Activated CD8-positive, alpha-beta memory T cell treated with anti-CD3 and anti-CD28 coated beads, Interleukin-2, amount 50 U/mL, for 48 hours (primary cell): ENCODE measurements at places on chromosomes 6 and 20.
A peak's percentile ranks its signal among the peaks of the same experiment; 100 is the strongest.

GRCh38 chr6:34362176-34362575 is 30.3 kb downstream of the NUDT3 start:
- DNase-seq = no peak

- no peak for DNase-seq
These were observed 730.5 kb upstream of the MAP3K7 start for GRCh38 chr6:91317247-91317835.

DNA sequence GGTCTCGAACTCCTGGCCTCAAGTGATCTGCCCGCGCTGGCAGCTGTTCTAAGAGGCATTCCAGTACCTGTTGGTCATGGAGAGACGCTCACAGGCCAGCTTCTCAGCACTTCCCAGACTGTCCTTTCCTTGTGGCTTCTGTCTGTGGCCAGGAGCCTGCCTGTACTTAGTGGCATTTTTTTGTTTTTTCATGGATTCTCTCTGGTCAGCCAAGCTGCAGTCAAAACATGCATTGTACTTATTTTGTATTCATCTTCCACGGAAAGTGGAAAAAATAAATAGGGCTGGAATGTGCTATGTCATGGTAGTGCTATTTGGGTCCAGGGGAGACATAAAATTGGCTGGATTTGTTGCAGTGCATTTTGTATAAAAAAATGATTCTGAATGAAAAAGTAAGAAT is 29.1 kb downstream of the ZDHHC14 start:
- no peak for DNase-seq

DNA sequence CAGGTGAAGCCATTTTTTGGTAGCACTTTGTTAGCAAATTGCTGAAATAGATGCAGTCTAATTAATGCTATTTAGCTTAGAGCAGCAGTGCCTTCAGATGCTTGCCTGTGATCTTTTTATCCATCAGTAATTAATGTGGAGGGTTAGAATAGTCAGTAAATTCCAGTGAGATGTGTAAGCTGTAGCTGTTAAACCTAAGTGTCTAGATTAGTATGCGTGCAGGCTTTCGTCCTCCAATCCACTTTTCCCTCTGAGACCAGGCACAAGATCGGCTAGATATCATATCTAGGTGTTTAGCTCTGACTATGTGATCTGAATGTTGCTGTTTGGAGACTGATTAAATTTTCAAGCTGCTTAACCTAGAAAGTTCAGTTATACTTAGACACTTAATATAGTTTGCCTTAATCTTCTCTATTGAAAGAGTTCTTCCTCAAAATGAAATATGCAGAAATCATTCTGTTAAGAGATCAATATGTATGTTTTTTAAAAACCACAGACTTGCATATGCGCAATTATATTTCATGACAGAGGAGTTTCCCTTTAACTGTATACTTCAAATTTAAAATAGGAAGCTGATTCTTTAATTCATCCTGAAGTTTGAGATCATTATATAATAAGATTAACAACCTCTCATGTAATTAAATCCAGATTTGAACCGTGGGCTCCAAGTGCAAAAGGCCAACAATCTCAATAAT is 41.2 kb downstream of the XRN2 start:
- DNase-seq = no peak

DNA sequence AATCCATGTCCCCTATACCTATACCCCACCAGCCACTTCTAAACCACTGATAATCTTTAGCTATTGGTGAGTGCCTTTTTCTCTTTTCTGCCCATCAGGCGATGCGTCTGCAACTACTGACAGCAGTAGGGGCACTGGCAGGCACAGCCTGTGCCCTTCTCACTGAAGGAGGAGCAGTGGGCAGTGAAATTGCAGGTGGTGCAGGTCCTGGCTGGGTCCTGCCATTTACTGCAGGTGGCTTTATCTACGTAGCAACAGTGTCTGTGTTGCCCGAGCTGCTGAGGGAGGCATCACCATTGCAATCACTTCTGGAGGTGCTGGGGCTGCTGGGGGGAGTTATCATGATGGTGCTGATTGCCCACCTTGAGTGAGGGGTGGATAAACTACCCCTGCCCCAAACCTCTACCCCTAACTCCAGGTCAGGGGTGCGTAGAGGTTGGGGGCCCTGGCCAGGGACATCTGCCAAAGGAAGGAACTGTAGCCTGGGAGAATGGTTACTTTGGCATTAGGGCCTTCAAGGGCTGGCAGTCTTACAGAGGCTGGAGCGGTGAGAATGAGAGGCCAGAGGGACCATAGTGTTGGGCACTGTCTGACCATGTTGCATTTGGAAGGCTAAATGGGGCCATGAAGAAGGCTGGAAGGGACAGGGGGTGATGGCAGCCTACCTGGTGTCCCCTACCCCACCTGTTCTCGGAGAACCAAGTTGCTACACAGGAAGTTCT is 851 bp upstream of the HSD17B8 start:
- no peak for DNase-seq

DNA sequence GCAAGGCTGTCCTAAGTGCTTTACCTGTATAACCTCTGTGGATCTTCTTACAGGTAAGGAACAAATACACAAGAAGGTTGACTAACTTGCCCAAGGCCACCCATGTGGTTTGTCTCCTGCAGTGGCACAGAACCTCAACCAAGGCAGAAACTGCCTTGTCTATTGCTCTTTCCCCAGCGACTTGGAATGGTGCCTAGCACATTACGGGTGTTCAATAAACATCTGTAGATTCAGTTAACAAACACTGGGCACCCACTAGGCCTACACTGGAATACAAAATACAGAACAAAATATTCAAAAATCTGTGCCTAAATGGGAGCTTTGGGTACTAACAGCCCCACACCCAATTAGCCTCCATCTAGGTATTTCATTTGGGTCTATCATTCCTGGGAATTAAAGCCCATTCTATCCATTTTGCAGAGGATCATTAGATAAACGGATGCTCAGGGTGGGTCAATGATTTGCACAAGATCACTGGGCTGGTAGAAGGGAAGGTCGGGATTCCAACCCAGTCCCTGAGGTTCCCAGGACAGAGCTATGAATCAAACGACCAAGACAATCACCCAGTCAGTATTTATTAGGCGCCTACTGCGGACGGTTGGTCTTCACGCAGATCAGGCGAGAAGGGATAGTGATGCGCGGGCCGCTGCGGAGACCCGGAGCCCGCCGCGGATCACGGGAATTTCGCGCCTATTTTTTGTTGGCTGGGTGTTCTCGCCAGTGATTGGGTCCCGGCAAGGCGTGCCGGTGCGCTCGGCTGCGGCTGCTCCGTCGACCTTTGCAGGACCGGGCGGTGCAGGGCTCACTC is at the start of gene STK35:
TSS of gene STK35 (plus strand) at position 771 of the 808 bp plus-strand sequence. CDS start 55 bp downstream, outside the sequence.
- DNase-seq = peak; percentile 86

- DNase-seq = no peak
These were observed 98.6 kb upstream of the SUPT3H start for GRCh38 chr6:45476341-45476740.

- no peak for DNase-seq
These were observed 151.0 kb upstream of the HEY2 start for GRCh38 chr6:125598422-125598821.

DNA sequence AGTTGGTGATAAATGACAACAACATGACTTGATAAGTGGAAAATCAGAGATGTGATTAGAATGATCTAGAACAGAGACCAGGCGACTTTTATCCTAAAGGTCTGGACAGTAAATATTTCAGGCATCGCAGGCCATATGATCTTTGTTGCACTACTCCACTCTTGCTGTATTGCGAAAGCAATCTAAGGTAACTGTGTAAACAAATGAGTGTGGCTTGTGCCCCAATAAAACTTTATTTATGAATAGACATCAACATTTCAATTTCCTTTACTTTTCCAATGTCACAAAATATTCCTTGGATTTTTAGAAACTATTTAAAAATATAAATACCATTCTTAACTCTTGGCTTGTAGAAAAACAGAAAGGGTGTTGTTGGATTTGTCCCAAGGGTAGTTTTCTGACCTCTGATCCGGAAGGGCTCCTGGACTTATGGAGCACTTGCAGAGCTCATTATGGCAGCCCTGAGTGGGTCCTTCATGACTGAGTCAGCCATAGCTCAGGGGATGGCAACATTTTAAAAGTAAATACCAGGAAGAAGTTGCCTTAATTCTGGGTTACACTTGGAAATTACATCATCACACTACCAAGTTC is 34.5 kb downstream of the IL20RA start:
- no peak for DNase-seq

GRCh38 chr6:143513410-143513809 is 1.9 kb upstream of the FUCA2 start:
- DNase-seq = no peak

- DNase-seq = no peak
These were observed 224.5 kb downstream of the FOXC1 start for GRCh38 chr6:1834207-1834606.

- DNase-seq = no peak
These were observed 89.2 kb downstream of the DNAH8 start for GRCh38 chr6:38804358-38804757.

- no peak for DNase-seq
These were observed 41.3 kb downstream of the CDH26 start for GRCh38 chr20:59999502-59999901.

DNA sequence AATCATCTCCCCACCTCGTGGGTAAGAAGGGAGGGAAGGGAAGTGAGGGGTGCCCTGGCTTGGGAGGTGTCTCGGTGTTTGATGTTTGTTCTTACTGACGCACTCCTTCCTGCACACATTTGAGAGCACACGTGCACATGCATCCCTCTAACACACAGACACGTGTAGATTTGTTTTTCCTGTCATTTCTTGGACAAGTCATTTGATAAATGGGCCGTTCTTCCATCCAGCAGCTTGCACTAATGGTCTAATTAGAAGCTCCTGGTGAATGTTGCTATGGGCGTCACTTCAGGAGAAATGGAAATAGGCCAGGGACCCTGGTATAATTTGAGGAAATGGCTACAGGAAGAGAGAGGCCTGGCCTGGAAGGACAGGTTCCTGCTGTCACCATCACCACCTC is 352.5 kb downstream of the CDH4 start:
- DNase-seq = no peak

- DNase-seq = no peak
These were observed 39.0 kb upstream of the SUPT3H start for GRCh38 chr6:45416700-45417099.

DNA sequence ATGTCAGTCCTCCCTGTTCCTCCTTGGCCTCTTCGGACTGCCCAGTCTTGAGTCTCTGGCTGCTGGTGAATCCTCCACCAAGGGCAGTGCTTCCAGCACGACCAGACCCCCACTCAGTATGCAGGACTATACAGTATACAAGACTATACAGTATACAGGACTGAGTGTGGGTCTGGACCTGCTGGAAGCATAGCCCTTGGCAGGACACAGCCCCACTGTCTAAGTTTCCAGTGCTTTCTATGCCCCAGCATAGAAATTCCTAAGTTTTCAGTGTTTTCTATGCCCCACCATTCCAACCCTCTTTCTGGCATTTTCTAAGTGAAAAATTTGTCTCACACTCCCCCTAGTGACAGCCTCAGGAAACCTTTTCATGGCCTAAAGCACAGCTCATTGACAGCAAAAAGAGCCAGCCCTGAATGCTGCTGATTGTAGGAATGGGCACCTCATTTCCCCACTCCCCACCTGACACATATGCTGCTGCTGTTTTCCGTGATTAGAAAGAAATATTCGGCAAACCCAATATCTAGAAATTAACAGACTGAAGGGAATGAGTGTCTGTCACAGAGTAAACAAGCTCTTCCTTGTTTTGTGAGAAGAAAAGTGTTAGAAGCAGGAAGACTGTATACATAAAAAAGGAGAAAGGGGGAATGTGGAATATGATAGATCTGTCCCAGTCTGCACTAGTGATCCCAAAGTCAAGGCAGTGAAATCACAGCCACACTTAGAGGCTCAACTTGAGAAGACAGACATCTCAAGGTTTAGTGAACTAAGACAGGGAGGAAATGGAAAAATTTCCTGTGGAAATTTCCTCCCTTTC is 206.9 kb downstream of the IBTK start:
- no peak for DNase-seq

- no peak for DNase-seq
These were observed 99.8 kb downstream of the TFAP2A start for GRCh38 chr6:10315034-10315433.

GRCh38 chr6:90297115-90297866 is 648 bp upstream of the BACH2 start:
- DNase-seq = no peak

DNA sequence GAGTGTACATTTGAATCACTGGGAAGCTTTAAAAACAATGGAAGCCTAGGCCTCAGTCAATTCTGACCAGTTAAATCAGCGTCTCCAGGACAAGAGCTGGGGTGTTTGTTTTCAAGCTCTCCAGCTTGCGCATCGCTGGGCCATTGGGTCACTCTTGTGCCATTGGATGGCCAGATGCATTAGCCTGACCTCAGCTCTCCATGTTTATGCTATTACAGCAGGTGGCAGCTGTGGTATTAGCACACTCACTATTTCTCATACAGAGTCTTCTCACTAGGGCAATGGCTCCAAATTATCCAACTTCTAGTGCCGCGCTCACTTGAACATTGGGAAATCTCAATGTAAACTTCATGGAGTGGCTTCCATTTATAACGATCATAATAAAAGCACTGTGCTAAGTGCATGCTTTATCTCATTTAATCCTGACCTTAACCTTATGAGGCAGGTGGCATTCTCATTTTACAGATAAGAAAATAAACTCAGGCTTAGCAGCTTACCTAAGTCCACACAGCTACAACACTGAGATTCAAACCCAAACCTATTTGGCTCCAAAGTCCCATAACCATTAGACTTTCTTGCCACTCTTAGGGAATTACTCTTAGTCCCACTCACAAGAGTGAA is 108.8 kb downstream of the PPP1R14C start:
- DNase-seq = no peak

DNA sequence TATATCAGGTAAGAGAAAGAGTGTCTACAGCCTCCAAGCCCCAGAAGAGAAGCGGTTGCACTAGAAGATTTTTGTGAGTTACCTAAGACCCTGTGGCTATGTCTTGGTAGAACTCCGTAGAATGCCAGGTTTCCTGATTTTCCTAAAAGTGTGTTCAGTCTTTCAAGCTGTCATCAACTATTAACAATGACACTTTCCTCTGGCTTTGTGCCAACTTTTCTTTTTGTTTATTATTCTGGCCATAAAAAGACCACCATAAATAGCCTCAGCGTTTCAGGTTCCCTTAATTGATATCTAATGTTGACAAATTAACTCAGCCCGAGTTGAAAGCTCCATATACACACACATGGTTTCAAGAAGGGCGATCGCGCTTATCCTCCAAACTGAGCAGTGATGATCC is 1.2 kb downstream of the PAK5 start:
- no peak for DNase-seq

DNA sequence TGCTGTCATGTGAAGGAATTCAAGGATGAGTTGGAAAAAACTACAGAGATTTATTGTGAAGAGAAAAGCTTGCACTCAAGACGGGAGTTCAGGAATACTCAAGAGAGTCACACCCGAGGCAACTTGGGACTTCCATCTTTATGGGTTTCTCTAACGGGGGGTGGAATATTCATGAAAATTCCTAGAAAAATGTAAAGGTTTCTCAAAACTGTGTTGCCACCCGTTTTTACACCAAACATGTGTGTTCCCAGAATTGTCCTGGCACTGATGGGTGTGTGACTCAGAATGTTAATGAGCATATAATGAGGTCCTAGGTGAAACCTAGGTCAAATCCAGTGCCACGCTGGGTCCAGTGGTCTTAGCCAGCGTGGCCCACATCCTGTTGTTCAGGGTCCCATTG is 381.5 kb downstream of the CDH26 start:
- DNase-seq = no peak
